Stimulated activated CD8-positive, alpha-beta memory T cell treated with anti-CD3 and anti-CD28 coated beads, Interleukin-7, amount 100 ng/mL, for 24 hours (primary cell): ENCODE measurements at places on chromosomes 4 and X.

DNA sequence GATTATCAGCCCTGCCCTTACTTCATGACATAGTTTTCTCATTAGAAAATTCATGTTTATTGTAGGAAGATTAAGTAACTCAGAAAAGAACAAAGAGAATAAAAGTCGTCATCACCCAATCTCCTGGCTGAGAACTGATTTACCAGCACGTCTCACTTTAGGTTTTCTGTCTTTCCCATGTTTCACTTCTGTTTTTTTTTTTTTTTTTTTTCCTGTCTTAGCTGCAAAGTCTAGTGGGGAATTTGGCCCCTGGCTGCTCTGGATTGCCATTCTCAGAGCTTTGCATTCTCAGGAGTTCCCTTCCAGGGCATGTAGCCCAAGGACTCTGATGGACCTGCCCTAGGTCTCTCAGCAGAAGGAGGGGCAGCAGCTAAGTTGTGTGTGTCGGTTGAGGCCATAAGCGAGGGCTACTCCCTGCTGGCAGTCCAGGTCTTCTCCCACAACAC is 57.8 kb downstream of the TMEM131L start:
- no peak for DNase-seq

DNA sequence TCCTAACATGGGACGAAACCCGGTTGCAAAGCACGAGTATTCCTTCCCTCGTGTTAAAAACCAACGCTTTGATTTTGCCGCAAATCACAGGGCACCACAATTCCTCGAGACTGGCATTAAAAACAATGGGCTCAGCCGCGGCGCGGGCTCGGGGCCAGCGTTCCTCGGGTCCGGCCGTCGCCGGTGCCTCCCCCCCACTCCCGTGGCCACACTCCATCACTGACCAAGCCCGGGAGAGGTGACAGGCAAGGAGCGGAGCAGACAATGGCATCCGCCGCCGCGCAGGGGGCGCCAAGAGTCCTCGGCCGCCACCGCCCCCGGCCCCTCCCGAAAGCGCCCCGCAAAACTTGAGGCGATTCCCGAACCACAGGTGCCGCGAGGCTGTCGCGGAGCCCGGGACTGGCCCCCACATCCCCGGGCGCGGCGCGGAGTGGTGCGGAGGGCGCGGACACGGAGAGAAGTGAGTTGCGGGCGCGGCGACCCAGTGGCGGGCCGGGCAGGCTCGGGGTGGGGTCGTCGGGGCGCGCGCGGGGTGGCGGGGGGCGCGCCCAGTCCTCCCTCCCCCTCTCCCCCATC is 445 bp downstream of the AP1S2 start:
- peak; percentile 3 for DNase-seq

- DNase-seq: no peak
Measured at GRCh38 chr4:74822603-74823002, 28.3 kb upstream of the BTC start.

- DNase-seq: no peak
Measured at GRCh38 chr4:5955856-5956255, 62.4 kb downstream of the C4orf50 start.

GRCh38 chr4:141571362-141571761 is 65.0 kb upstream of the IL15 start:
- no peak for DNase-seq
